Esophagus muscularis mucosa (tissue), 4 donors: ENCODE measurements at places on chromosomes 4 and X.
A peak's percentile ranks its signal among the peaks of the same experiment; 100 is the strongest.

DNA sequence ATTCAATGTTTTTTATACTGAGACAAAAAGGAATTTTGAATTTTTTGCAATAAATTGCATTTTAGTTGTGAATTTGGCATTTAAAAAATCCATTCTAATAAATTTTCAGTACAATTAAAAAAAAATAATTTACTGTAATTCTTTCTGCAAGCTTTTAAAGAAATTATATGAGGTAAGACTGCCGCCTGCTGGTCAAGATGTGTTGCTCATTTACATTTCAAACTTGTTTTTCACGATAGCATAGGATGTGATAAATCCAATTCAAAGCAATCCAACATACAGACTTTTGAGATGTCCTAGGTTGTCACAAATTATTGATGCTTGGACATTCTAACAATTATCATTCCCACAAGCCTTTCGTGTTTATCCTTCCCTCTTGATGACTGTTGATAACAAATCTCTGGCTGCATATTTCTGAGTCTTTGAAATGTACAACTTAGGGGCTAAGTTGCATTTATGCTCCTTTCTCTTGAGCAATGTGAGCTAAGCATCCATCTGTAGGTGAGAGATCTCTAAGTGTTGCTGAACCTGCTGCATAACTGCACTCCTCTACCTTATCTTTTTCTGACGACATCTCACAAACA is 21.7 kb upstream of the MFAP3L start:
- DNase-seq = no peak

- DNase-seq = no peak
Measured at GRCh38 chr4:184889666-184890335, 64.0 kb upstream of the ACSL1 start.

DNA sequence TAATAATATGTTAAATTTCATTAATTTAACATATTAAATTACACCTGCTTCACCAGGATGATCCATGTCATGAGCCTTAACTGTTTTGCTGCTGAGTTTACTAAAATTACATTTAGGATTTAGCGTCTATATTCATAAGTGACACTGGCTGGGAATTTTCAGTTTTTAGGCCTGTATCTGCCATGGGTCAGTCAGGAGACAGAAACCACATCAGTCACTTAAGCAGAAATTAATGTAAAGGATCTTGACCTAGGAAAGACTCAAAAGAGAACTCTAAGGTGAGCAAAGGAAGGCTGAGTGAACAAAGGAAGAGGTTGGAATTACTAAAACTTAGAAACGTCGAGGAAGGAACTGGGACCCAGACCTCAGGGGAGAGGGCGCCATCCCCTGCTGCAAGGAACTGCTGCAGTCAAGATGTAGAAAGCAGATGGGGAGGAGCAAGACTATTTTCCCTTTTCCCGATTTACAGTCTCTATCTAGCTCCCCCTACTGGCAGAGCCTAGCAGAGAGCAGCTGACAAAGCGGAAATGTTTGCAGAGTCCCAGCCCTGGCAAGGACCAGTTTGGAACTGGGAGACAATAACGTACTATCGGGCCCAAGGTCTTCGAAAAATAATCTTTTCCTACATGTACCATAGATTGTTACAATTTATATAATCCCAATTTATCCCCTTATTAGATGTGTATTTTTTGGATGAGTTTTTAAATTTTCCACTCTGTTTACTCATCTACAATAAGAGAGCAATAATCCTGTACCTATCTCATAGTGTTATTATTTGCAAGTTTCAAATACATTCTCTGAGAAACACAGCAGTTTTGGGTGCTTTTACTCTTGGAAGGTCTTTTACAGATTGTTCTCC is 22.6 kb upstream of the RBBP7 start:
- no peak for DNase-seq

GRCh38 chrX:72045552-72046277 is 86.0 kb downstream of the RTL5 start:
- DNase-seq = no peak

- DNase-seq = no peak
Measured at GRCh38 chr4:47278631-47279030, 184.9 kb downstream of the COMMD8 start.

DNA sequence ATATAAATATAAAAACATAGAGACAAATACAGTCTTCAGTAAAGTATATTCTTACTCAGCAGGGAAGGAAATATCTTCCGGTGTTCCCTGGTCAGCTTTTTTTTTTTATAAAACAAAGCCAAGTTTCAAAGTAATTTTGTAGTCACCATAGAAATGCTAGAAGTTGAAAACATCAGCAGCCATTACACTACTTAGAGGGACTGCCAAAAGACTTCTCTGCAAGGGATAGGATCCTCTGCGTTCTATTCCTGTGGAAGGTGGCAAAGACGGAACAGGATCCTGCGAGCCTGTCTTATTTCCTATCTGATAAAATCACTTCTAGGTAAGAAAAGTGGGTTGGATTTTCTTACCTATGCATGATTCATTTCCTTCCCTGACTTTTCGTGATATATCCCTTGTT is 19.4 kb downstream of the CLDN22 start:
- no peak for DNase-seq

GRCh38 chrX:24357106-24357505 is 3.3 kb upstream of the SUPT20HL1 start:
- DNase-seq = no peak

DNA sequence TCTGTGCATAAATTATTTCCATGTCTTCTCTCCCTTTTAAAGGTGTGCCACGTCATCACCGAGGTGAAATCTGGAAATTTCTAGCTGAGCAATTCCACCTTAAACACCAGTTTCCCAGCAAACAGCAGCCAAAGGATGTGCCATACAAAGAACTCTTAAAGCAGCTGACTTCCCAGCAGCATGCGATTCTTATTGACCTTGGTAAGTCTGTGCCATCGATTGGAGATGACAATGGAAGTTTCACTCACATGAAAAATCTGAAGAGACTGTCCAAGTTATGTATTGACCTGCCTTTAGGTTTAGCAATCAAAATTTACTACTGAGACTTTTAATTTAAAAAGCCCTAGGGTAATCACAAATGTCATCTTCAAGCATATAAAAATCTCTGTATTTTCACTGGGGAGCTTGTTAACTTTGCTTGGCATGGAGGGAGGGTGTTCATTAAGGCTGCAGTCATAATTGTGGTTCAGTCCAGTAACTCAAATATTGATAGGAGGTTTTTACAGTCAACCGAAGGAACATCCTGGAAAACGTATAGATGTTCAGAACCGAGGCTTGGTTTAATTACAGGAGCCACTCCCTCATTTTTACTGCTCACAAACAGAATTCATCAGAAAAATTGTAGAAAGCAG is 142.9 kb downstream of the PTTG2 start:
- DNase-seq = no peak

DNA sequence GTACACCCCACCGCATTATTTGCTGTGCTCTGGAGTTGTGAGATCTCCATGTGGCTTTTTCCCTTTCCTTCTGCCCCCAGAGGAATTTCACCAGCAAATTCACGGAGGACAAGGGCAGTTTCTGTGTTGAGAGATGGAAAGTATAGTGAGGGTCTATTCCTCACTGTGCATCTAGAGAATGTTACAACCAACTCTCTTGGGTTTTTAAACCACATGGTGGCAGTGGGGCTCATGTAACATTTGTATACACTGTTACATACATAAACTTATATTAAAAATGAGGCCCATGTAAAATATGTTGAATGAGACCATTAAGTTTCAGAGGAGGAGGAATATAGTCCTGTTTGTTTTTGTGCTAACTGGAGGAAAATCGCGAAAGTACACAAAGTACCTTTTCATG is 909 bp upstream of the PRKG2 start:
- DNase-seq = no peak

DNA sequence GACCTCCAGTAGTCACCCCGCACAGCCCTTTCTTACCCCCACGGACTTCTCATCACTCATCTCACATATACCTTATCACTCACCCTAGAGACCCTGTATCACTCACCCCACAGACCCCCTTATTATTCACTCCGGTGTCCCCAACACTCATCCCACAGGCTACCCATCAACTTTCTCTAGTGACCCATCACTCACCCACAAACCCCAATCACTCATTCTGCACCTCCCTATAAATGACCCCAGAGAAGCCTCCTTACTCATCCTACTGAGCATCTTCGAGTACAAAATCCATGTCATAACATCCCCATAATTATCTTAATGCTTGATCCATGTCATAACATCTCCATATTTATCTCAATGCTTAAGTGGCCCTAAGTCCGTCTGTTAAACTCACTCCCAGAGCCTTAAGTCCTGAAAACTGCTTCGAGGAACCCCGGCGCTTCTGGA is 934 bp downstream of the ZNF41 start:
- DNase-seq = no peak

GRCh38 chr4:174999407-174999806 is 81.2 kb downstream of the ADAM29 start:
- no peak for DNase-seq

GRCh38 chrX:40085714-40086113 is 12.0 kb downstream of the BCOR start:
- DNase-seq = no peak

DNA sequence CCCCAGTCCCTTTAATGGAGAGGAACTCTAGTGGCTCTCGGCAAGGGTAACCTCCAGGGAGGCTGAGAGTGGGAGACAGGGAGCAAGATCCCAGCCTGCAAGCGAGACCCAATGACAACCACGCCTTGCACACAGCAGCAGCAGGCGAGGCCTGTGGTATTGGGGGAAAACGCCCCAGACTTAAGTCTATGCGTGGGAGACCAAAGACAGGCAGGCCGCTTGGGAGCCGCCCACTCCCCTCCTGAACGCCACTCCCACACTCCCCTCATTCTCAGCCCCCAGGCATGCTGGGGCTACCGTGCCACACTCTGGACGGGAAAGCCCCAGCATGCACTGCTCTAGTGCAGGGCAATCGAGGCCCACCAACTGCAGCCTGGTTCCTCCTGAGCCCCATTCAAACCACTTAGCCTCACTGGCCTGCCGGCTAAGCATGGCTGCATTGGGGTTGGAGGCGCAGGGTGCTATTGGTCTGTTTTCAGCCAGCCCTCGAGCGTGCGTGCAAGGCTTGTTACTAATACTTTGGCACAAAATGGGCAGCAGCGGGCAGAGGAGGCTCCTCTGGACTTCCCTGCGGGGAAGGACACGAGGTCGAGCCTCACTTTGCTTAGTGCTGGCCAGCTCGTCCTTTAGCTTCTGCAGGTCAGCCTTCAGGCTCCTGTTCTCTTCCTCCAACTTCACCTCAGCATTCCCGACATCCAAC is 14.8 kb downstream of the SLC6A8 start:
- DNase-seq = no peak

DNA sequence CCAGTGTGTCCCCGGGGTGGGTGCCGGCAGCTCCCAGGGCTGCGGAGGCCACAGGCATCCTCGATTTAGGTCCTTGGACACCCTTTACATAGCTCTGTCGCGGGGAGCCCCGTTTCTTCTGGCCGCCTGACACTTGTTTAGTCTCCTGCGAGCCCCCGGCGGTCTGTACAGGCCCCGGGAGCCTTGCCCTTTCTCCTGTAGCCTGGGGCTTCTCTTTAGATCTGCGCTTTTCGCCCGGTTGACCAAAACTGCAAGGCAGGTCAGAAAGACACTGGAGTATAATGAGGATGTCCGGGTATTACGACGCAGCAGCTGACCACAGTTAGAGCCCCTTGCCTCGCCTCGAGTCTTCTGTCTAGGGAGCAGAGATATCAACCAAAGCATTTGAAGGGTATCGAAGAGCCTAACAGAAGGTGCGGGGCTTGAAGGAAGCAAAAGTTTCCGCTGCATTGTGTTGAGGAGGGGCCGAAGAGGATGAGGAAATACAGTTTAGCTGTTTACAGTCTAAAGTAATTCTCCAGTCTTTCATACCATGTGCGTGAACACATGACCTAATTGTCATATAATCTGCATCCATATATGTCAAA is 479 bp downstream of the BRCC3 start:
- DNase-seq = peak; percentile 88

- DNase-seq = no peak
Measured at GRCh38 chr4:56570041-56570440, 64.5 kb downstream of the ARL9 start.

DNA sequence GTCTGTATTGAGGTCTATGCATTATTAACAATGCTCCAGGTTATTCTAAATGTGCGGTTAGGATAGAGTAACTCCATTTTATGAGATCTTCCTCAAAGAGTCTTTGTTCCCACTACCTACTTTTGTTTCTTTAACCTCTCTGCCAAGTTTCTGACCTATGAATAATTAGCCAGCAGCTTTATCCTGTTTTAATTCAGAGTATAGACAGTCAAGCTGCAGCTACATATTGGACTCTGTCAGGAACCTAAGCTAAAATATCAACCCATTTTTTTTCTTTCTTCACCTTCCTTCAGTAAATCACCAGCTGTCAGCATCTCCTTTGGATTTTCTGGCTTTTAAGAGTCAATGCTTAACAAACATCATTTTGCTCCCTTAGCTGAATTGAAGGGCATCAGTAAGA is 72.3 kb downstream of the TMEM47 start:
- no peak for DNase-seq

- no peak for DNase-seq
Measured at GRCh38 chrX:15107367-15107988, 162.4 kb downstream of the ASB9 start.

DNA sequence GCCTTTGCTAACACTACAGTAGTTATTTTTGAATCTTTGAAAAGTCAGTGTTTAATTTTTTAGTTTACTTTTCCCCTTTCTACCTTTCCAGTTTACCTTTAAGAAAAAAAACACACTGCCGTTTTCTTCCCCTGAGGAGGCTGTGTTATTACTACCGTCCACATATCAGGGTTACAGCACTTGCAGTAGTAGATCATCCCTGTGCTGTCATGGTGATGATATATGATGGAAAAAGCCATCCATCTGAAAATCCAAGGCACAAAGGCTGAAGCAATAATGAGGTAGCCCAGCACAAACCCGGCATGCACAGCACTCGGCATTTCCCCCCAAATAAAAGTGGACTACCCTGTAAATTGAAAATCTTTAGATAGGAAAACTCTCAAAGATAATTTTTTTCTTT is 258.7 kb downstream of the CXXC4 start:
- DNase-seq = no peak

DNA sequence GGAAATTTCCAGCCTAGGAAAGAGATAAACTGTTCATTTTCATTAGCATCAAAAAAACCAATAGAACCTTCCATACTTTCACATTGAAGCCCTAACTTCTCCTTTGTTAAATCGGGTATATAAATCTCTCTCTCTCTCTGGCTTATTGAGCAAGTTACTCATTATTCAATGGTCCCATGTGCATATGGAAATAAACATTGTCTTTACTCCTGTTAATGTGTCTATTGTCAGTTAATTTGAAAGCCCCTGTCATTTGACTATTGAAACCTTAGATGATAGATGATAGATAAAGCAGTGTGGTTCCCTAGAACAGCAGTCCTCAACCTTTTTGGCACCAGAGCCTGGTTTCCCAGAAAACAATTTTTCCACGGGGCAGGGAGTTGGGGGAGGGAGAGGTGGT is 46.8 kb downstream of the CENPVL3 start:
- no peak for DNase-seq

GRCh38 chr4:6695660-6696610 is 2.3 kb downstream of the S100P start:
- DNase-seq = no peak

DNA sequence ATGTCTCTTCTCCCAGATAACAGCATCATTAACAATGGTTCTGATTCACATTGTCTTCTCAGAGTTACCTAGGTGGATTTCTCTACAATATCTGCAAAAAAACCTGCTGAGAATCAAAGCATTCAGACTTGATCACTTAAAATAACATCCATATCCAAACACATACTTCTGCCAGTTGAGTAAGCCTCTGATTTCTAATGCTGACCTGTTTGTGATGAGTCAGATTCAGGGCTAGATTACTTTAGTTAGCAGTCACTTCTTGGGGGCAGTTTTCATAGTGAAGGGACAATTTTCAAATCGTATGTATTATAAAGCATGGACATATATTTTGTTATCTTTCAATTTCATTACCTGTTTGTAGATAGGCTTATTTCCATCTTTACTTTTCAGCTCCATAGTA is 35.5 kb downstream of the CCNI start:
- DNase-seq = no peak

GRCh38 chr4:96691521-96691920 is 851.6 kb downstream of the PDHA2 start:
- DNase-seq = no peak
